Sigmoid colon (tissue), 7 donors: ENCODE measurements at places on chromosomes 2 and 18. TPM values are rescaled to one million over a fixed set of nuclear protein-coding genes. Genes with fewer than 3 reads are reported as not detected.

- no peaks in the 10 kb centered on the region for H3K36me3 ChIP-seq
- H3K27ac ChIP-seq = no peak overlapping the region
- peaks cover 4% of the 10 kb centered on the region for H3K4me1 ChIP-seq
- H3K4me3 ChIP-seq = peak overlapping the region; percentile 27
- no peak for DNase-seq
Observed at GRCh38 chr2:74919827-74920226, 38.6 kb upstream of the POLE4 start.

- no peak overlapping the region for H3K27ac ChIP-seq
- no peaks in the 10 kb centered on the region for H3K36me3 ChIP-seq
- DNase-seq = no peak
Observed at GRCh38 chr2:109110170-109110569, 18.8 kb upstream of the SH3RF3 start.

- H3K27ac ChIP-seq = no peak overlapping the region
- DNase-seq = no peak
- H3K4me3 ChIP-seq = no peak overlapping the region
- no peaks in the 10 kb centered on the region for H3K36me3 ChIP-seq
Observed at GRCh38 chr2:194301946-194302345, 1355.1 kb upstream of the SLC39A10 start.

- H3K36me3 ChIP-seq = peaks cover 67% of the 10 kb centered on the region
- no peak overlapping the region for H3K27ac ChIP-seq
- H3K4me1 ChIP-seq = no peaks in the 10 kb centered on the region
- no peaks in the 10 kb centered on the region for H3K27me3 ChIP-seq
Observed at GRCh38 chr18:8787371-8787670, 82.0 kb downstream of the MTCL1 start.

- H3K27ac ChIP-seq = peak overlapping the region; percentile 86
- H3K36me3 ChIP-seq = peaks cover 13% of the 10 kb centered on the region
- H3K4me3 ChIP-seq = peak overlapping the region; percentile 21
- peak; percentile 97 for DNase-seq
- peaks cover 50% of the 10 kb centered on the region for H3K4me1 ChIP-seq
- no peaks in the 10 kb centered on the region for H3K27me3 ChIP-seq
Observed at GRCh38 chr2:233387667-233388528, 33.6 kb downstream of the DGKD start.

DNA sequence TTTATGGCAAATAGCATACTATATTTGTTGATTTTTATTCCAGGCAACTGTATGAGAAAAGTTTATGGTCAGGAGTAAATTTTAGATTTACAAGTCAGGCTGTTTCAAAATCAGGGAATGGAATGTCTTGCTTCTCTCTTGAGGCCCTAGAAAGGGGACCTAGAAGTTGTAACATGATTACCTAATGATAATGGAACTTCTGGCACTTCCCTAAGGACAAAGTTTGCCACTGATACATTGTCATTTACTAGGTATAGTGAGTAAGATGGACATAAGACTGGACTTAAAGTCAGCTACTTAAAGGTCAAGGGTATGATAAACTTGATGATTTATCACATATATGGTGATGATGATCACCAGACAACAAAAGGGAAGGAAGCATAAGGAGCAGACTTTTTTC is 103.3 kb upstream of the VRK2 start:
- no peak overlapping the region for H3K27ac ChIP-seq
- H3K4me3 ChIP-seq = no peak overlapping the region
- no peak for DNase-seq
- no peaks in the 10 kb centered on the region for H3K36me3 ChIP-seq
- H3K4me1 ChIP-seq = peaks cover 4% of the 10 kb centered on the region

The VWC2L gene
- polyA plus RNA-seq = not detected

- peaks cover 81% of the 10 kb centered on the region for H3K4me1 ChIP-seq
- DNase-seq = no peak
- H3K36me3 ChIP-seq = peaks cover 14% of the 10 kb centered on the region
- H3K27me3 ChIP-seq = no peaks in the 10 kb centered on the region
- H3K27ac ChIP-seq = peak overlapping the region; percentile 80
- no peak overlapping the region for H3K4me3 ChIP-seq
Observed at GRCh38 chr2:36480028-36480427, 117.9 kb downstream of the FEZ2 start.

The UGT1A3 gene
- not detected for polyA plus RNA-seq

The GMCL1 gene
- 12.3 TPM for polyA plus RNA-seq

- H3K4me1 ChIP-seq = peaks cover 20% of the 10 kb centered on the region
- H3K27ac ChIP-seq = no peak overlapping the region
- DNase-seq = no peak
- H3K36me3 ChIP-seq = no peaks in the 10 kb centered on the region
Observed at GRCh38 chr2:120235681-120236080, 12.5 kb upstream of the TMEM185B start.

- H3K36me3 ChIP-seq = no peaks in the 10 kb centered on the region
- no peak for DNase-seq
- no peaks in the 10 kb centered on the region for H3K4me1 ChIP-seq
Observed at GRCh38 chr2:134207589-134208209, 46.2 kb upstream of the MGAT5 start.

DNA sequence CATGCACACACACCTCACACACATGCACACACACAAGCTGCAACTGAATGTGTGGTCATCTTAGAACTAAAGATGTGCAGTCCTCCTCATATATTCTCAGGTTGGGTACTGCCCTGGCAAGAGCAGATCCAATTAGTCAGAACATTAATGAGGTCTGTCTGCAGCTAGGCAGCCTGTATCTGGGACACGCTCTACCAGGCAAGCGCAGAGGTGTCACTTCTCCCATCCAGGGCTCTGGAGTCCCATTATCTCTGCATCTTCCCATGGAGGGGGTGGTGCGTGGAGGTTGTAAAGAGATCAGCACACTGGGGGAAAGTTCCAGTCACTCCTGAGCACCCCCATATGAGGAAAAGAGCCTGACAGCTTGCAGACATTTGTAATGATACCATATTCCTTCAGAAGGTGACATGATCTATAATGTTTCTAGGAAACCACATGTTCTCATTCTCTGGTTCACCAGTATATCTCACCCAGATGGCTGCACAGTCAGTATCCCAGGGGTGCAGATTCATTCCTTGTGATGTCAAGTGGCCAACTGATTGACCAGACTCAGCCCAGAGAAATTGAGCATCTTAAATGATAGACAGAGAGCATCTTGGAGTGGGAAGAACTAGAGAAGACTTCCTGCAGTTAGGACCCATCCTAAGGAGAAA is 95.4 kb downstream of the RTN4 start:
- H3K4me3 ChIP-seq = no peak overlapping the region
- no peak overlapping the region for H3K27ac ChIP-seq

The GNLY gene
- 4.2 TPM for polyA plus RNA-seq

- H3K36me3 ChIP-seq = no peaks in the 10 kb centered on the region
- H3K4me1 ChIP-seq = no peaks in the 10 kb centered on the region
- H3K27ac ChIP-seq = no peak overlapping the region
Observed at GRCh38 chr2:65716698-65717097, 284.3 kb upstream of the SPRED2 start.

- H3K4me1 ChIP-seq = no peaks in the 10 kb centered on the region
- H3K27ac ChIP-seq = no peak overlapping the region
- H3K4me3 ChIP-seq = no peak overlapping the region
- H3K36me3 ChIP-seq = peaks cover 44% of the 10 kb centered on the region
- peak; percentile 61 for DNase-seq
- no peaks in the 10 kb centered on the region for H3K27me3 ChIP-seq
Observed at GRCh38 chr2:239162141-239162821, 238.5 kb downstream of the HDAC4 start.

DNA sequence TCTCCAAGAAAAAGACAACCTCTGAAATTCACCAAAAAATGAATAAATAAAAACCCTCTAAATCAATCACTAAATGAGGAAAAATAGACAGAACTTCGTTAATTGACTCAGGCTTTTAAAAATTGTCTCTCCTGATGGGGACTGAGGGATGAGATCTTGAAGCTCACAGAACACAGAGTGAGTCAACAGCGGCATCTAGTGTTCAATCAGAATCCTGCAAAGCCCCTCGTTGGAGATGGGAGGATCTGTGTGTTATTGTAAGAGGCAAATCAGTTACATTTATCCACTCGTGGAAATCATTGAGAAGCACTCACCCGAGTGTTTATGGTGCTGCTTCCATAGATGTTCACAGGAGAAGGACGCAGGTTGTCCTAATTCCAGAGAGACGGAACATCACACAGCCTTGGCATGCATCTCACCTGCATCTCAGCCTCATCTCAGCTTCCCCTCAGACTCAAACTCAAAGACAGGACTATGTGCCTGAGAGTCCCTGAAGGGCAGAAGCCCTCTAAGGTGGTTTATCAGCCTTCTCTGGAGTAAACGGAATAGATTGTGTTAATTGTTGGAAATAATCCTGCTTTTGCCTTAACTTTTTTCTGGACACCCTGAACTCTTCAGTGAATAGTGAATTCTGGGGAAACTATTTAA is 82.0 kb downstream of the MREG start:
- H3K4me1 ChIP-seq = no peaks in the 10 kb centered on the region
- H3K4me3 ChIP-seq = no peak overlapping the region
- no peak overlapping the region for H3K27ac ChIP-seq

The RIT2 gene
- polyA plus RNA-seq = 0.17 TPM

DNA sequence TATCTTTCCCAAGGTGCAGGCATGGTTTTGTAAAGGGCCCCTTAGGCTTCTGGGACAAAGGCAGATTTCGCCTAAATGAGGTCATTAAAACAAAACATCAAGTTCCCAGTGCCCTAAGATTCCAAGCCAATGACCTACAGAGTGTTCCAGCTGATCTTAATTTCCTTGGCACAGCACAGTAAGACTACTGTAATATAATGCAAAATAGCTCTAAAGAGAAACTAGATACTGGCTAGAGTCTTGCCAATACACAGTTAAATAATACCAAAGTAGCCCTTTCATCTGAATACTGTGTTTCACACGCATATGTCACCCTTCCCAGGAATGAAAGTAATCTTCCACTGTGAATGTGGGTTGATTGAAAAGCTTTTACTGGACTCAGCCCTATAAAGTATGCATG is 14.7 kb downstream of the GRB14 start:
- H3K27me3 ChIP-seq = no peaks in the 10 kb centered on the region
- no peak for DNase-seq
- H3K4me1 ChIP-seq = no peaks in the 10 kb centered on the region
- H3K4me3 ChIP-seq = no peak overlapping the region

DNA sequence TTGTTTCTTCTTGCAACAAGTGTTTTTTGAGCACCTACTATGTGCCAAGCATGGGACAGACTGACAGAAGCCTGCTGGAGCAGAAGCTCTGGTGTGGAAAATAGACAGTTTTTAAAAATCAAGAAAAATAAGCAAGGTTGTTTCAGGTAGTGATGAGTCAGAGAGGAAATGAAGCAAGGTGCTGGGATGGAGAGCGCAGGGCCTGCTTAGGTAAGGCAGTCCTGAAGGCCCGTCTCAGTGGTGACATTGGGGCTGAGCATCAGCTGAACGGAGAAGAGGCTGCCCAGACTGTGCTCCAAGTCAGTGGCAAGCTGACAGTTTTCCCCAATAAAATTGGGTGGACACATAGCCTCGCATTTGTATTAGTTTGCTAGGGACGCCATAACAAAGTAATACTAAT is 263.6 kb downstream of the SS18 start:
- H3K36me3 ChIP-seq = no peaks in the 10 kb centered on the region
- H3K27me3 ChIP-seq = no peaks in the 10 kb centered on the region
- peaks cover 14% of the 10 kb centered on the region for H3K4me1 ChIP-seq

- no peaks in the 10 kb centered on the region for H3K27me3 ChIP-seq
- no peak for DNase-seq
- no peaks in the 10 kb centered on the region for H3K36me3 ChIP-seq
- H3K27ac ChIP-seq = no peak overlapping the region
- no peaks in the 10 kb centered on the region for H3K4me1 ChIP-seq
Observed at GRCh38 chr2:135663148-135663700, 78.4 kb upstream of the UBXN4 start.

The RNF144A gene
- 13.2 TPM for polyA plus RNA-seq

GRCh38 chr18:31684279-31685096 is at the start of gene B4GALT6:
TSS of gene B4GALT6 (minus strand) at chr18:31684581. CDS start at chr18:31684426, 155 bp downstream.
- DNase-seq = no peak
- peak within 1 kb of the TSS; percentile 82 for H3K27ac ChIP-seq
- H3K4me3 ChIP-seq = peak within 1 kb of the TSS; percentile 66
- peaks cover 14% of the 10 kb centered on the region for H3K4me1 ChIP-seq
- H3K36me3 ChIP-seq = no peaks in the 10 kb centered on the region

DNA sequence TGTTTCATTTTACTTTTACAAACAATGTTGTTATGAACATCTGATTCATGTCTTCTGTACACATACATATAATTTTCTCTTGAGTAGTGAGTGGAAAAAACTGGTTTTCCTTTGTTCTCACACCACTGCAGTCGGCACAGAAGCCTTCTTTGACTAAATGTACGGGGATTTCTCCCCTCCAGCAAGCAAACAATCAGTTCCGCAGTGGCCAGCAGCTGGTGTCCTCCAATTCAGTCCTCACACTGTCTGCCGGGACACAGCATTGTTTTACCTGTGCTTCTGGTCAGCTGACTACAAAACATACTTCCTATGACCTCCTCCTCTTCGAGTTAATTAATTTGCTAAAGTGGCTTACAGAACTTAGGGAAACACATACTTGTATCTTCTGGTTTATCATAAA is 202.8 kb downstream of the WDR7 start:
- DNase-seq = no peak
- H3K4me1 ChIP-seq = no peaks in the 10 kb centered on the region
- H3K27ac ChIP-seq = no peak overlapping the region
- H3K4me3 ChIP-seq = no peak overlapping the region
- no peaks in the 10 kb centered on the region for H3K36me3 ChIP-seq
- H3K27me3 ChIP-seq = no peaks in the 10 kb centered on the region

DNA sequence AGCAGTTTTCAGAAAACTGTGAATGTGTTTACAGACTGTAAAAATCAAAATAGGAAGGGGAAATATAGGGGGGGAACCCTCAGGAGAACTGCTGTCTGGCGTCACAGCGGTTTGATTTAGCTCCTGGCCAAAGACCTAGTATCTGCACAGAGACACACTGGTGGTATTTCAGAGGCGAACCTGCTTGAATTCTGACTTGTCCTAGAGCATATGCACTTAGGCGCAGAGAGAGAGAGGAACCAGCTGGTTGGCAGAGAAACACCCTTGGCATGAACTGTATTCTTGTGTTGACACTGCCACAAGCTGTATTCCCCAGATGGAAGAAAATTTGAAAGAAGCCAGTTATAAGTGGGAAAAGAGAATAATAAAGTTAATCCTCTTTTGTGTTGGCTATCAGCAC is 506.5 kb upstream of the NRP2 start:
- H3K4me1 ChIP-seq = peaks cover 32% of the 10 kb centered on the region
- no peaks in the 10 kb centered on the region for H3K27me3 ChIP-seq
- DNase-seq = no peak
- no peaks in the 10 kb centered on the region for H3K36me3 ChIP-seq
- H3K4me3 ChIP-seq = no peak overlapping the region

DNA sequence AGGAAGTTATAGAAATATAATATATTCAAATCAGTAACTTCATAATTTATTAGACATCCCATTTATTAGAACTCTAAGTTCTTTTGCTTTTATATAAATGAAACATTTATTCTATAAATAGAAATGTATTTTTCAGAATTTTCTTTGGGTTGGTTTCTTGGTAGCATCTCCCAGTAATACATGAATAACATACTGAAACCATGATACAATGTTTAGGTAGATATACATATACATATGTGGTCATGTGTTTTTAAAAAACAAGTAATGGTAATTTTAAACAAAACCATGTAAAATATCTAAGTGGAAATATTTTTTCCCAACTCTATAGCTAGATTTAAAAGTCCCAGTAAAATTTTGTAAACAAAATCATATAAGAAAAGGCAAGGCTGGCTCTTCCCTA is 36.9 kb downstream of the WIPF1 start:
- no peaks in the 10 kb centered on the region for H3K36me3 ChIP-seq
- no peak for DNase-seq
- peak overlapping the region; percentile 63 for H3K27ac ChIP-seq
- no peak overlapping the region for H3K4me3 ChIP-seq

The CHST9 gene
- polyA plus RNA-seq = not detected

The UGT1A9 gene
- polyA plus RNA-seq = 0.36 TPM
